CD4-positive, alpha-beta T cell treated with Interferon gamma for 1 hour (primary cell): ENCODE measurements at places on chromosomes 6 and 20.

- DNase-seq: no peak
These were observed 148.4 kb downstream of the CDH4 start for GRCh38 chr20:61400499-61400898.

DNA sequence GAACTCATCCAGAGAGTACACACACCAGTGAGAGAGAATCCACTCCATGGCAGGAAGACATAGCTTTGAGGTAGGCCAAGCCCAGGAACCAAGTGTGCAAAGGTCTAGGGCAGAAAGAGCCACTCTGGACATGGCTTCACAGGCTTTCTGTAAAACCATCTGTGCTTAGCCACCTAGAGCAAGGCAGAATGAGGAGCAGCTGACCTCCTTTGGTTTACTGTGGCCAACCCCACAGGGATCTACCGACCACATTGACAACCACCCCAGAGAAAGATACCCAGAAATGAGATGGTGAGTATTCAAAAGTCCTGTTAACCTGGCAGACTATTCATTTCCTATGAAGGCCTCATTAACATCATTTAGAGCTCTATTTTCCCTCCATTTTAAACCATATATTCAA, 10.5 kb downstream of the ZHX3 start:
- DNase-seq: no peak

DNA sequence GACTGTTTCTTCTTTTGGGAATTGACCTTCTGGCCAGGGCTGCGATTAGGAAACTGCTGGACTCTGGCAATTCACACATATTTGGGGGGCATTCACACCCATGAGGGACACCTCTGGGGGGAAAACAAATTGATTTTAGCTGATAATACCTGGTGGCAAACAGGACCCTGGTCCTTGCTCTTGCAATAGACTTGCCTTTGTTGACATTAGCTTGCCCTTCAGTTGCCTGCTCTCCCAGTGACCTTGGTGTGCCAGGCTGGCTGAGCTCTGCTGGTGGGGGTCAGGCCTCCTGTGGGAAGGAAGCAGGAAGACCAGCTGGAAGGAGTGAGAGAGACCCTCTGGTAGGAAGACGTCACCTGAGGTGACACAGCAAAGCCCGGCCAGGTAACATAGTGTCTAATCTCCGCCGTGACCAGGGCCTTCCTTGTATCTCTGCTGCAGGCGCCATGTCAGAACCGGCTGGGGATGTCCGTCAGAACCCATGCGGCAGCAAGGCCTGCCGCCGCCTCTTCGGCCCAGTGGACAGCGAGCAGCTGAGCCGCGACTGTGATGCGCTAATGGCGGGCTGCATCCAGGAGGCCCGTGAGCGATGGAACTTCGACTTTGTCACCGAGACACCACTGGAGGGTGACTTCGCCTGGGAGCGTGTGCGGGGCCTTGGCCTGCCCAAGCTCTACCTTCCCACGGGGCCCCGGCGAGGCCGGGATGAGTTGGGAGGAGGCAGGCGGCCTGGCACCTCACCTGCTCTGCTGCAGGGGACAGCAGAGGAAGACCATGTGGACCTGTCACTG, 5.3 kb downstream of the CDKN1A start:
- no peak for DNase-seq

- DNase-seq: no peak
These were observed 36.2 kb upstream of the DSP start for GRCh38 chr6:7505189-7505699.

DNA sequence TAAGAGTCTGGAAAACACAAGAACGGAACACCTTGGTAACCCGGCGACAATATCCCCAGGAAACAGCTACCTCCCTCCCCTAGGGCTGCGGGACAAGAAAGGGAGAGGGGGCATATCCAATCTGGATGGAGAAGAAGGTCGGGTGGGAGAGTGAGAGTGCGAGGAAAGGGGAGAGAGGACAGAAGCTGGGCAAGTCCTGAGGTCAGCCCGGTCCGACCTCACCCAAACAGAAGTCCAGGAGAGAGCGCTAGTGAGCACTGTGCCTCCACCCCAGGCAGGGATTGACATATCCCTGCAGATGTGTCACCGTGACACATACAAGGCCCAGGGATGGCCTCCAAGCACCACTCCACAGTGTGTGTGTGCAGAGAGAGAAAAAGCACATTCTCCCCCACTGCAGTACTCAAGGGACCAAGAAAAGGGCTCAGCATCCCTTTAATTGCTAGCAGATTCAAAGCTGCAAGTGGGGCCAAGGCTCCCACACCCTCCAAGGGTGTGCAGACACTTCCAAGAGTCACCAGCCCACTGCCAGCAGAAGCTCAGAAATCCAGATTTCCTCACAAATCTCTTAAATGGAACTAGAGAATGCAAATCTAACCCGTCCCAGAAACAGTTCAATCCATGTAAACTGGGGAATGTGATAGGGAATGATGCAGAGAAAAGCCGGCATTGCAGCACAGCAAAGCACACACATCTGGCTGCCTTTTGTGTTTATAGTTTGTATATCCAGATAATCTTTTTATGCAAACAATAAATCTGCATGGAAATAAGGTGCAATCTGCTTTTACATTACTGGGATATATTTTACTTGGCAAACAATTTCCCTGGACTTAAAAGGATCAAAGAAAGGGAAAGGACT, 3.1 kb downstream of the PXDC1 start:
- DNase-seq: no peak

DNA sequence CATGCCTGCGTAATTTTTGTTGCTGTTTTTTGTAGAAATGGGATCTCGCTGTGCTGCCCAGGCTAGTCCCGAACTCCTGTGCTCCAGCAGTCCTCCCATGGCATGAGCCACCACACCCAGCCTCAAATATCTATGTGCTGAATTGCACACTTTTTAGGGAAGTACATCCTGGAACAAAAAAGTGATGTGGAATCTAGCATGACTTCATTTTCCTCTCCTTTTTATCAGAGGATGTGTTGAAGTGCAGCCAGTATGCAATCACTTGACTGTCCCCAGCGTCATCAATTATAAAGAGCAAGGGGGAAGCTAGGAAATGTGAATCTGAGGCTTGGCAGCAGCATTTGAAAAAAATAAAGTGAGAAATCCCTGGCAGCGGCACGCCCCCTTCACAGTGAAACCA, 6.4 kb upstream of the EXOC2 start:
- no peak for DNase-seq

DNA sequence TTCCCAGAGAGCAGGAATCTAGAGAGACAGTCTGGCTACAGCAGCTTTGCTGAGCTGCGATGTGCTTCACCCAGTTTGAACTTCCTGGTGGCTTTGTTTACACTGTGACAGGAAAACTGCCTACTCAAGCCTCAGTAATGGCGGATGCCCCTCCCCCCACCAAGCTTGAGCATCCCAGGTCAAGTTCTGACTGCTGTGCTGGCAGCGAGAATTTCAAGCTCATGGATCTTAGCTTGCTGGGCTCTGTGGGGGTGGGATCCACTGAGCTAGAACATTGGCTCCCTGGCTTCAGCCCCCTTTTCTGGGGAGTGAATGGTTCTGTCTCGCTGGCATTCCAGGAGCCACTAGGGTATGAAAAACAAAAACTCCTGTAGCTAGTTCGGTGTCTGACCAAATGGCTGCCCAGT, 91.0 kb upstream of the ESR1 start:
- DNase-seq: no peak

GRCh38 chr6:85250586-85251220, 199.2 kb upstream of the NT5E start:
- DNase-seq: no peak

DNA sequence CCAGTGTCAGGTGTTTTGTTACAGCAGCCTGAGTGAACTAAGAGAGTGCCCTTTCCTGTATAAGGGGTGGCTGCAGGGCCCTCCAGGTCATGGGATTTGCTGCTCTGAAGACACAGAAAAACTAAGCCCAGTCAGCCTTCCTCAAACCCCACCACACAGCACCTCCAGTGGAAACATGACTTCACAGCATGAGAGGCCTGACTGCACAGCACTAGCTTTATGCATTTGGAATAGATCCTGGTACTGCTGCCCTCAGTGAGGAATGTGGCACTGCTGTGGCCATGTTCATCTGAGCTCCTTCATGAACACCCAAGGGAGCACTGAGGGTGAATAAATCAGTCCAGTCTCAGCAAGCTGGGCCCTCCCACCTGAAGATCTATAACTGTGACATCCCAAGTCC, 296.1 kb upstream of the FOXQ1 start:
- no peak for DNase-seq

DNA sequence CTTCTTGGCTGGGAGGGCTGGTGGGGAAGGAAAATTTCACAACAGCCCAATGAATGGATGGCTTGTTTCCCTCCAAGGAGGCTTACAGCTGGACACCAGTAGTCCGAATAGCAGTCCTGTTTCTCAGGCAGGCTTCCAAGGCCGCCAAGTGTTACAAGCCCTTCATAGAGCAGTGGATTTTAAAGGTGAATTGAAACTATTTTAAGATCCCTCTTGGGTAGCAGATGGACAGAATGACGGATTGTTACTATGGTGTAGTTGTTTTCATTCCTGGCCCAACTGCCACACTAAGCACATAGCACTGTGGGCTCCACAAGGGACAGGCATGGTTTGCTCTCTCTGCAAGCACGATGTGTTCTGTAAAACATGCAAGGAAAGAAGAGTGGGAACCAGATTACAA, 203.3 kb upstream of the TAB2 start:
- DNase-seq: no peak

DNA sequence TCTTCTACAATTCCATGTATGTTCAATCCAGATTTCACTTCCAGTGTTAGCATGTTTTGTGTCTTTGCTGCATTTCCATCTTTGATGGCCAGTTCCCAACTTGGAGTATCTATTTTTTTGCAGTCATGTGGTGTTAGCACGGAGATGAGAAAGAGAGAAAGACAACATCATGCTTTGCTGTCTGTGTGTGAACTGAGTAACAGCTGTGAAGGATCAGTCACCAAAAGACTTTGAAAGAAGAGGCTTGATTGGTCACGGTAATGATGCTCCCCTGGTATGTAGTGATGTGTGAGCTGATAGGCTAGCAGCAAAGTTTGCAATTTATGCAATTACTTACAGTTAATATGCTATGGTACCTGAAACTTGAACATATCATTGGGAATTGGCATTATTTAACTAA, 731.3 kb upstream of the NRSN1 start:
- no peak for DNase-seq

DNA sequence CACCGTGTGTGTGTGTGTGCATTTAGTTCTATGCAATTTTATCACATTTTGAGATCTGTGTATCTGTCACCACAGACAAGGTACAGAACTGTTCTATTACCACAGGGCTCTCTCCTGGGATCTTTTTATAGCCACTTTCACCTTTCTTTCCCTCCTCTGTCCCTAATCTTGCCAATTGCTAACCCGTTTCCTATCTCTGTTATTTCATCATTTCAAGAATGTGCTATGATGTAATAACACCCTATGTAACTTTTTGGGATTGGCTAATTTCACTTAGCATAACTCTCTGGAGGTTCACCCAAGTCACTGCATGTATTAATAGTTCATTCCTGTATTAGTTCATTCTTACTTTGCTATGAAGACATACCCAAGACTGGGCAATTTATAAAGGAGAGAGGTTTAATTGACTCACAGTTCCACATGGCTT, 657.7 kb downstream of the QKI start:
- no peak for DNase-seq

GRCh38 chr6:22098601-22099031, 198.2 kb downstream of the PRL start:
- no peak for DNase-seq
